ENCODE measurements at places on chromosomes 3 and 15.

GRCh38 chr3:168981396-168981795 is 682.1 kb downstream of the MECOM start:
- peak; percentile 49 for DNase-seq

DNA sequence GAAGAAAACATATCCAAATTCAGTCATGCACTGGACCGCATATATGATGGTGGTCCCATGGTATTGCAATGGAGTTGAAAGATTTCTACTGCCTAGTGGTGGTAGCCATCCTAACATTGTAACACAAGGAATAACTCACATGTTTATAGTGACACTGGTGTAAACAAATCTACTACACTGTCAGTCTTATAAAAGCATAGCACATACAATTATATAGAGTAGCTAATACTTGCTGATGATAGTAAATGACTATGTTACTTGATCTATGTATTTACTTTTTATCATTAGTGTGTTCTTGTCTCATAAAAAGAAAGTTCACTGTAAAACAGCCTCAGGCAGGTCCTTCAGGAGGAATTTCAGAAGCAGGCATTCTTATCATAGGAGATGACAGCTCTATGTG is 96.0 kb upstream of the CDIN1 start:
- no peak for DNase-seq

DNA sequence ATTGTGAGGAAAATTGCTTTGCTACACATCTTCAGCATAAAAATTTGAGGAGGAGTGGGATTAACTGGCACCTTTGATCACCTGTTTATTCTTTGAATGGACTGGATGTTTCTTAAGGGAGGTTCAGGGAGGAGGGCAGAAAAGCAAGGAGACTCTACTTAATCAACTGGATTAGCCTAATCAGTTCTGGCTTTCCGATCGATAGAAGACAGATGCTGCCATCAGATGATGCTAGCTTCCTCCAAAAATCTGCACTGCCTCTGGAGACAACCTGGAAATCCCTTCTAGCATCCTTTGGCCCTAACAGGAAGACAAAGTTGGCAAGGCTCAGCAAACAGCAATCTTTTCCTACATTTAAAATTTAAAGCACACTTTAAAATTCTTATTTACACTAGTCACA is 197.8 kb downstream of the EBLN2 start:
- DNase-seq: no peak

DNA sequence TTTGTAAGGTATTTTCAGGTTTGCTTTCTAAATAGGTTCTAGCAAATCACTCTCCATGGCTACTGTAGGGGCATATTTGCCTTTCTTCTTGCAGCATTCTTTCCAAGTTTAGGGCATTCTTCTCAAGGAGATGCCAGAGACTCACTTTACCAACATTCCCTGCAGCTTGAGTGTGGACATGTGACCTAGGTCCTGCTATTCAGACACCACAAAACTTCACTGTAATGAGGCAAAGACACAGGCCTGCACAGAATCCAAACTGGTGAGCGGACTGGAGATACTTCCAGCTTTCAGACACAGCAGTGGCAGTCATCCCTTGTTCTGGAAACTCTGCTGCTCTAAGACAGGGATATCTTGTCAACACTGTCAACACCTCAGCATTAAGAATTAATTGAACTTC is 146.4 kb upstream of the PFN2 start:
- peak; percentile 14 for DNase-seq

GRCh38 chr15:92205255-92205739 is 188.4 kb upstream of the ST8SIA2 start:
- peak; percentile 12 for DNase-seq

DNA sequence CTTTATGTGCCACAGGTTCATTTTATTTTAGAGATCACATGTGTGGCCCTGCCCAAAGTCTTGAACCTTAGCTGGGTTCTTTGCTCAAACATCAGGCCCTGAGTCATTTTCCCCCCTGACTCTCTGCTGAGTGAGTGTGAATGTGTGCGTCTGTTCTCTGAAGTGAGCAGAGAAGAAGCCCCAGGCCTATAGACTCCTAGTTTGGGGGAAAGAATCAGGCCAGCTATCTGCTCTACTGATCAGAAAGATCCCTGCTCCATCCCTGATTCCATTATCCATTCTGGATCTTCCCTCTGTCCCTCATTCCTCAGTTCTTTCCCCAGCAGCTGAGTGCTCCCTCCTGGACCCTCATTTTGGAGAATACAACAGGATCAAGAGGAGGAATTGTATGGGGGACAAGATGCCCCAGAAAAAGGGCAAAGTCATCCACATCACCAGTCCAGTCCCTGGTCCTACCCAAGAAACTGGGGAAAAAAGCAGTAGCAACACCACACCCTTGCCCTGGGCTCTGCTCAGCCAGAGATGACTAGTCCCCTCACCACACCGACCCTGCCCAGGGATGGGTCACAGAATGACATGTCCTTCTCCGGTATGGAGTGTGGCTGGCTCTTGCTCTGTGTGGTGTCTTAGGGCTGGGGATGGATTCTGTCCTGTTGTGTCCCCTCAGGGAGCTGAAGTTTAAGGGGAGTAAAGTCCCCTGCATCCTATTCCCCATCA is 3.2 kb downstream of the DUOX1 start:
- peak; percentile 24 for DNase-seq

- DNase-seq: no peak
These were observed 4.7 kb downstream of the ATRIP start for GRCh38 chr3:48451270-48451669.

GRCh38 chr3:184783319-184783718 is 28.6 kb upstream of the VPS8 start:
- peak; percentile 30 for DNase-seq

DNA sequence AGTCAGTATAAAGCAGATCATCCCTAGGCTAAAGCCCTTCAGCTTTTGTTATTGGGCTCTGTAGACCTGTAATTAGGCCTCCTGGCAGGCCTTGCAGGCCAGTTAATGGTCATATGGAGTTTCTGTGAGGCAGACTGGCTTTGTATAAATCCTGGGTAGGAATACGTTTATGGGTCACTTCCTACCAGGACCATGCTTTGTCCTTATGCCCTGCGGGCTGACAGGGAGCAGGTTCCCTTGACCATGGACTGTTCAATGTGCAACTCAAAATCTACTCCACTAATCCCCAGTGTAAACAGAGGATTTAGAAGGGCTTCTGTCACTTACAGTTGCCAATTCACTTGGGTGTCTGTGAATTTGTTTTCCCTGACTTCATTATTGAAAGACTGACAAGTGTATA is 202.7 kb upstream of the MLF1 start:
- DNase-seq: no peak

DNA sequence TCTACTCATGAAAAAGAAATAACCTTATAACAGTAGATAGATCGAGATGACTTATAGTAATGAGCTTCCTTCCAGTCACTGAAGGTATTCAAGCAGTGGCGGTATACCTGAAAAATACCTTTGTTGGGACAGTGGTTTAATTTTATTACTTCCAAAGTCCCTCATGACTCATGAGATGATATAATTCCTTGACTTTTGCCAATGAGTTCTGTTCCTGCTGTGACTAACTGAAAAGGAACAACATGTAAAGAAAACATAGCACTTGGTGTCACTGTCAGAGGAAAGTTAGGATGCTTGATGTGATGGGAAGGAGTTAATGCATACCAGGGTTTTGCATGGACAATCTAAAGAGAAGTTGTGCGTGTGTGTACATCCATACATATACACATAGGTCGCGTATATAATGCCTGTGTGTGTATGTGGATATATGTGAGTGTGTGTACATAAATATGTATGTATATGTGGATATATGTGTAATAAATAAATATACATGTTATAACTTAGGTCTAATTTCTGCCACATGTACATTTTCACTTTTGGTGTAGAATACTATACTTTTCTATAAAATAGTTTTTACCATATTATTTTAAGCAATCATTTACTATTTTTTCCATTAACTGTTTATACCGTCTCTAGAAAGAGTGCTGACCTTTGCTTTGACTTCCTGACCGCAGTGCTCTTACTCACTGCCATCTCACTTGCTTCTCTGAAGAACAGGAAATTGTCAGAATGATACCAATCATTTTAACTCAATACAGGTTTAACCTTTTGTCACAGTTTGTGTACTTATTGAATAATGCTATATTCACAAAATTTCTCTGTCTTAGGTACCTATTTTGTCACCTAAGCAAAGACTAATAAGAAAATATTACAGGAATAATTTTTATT is 12.6 kb upstream of the PAK2 start:
- peak; percentile 73 for DNase-seq

- no peak for DNase-seq
These were observed 21.8 kb upstream of the EDEM1 start for GRCh38 chr3:5165698-5166097.

DNA sequence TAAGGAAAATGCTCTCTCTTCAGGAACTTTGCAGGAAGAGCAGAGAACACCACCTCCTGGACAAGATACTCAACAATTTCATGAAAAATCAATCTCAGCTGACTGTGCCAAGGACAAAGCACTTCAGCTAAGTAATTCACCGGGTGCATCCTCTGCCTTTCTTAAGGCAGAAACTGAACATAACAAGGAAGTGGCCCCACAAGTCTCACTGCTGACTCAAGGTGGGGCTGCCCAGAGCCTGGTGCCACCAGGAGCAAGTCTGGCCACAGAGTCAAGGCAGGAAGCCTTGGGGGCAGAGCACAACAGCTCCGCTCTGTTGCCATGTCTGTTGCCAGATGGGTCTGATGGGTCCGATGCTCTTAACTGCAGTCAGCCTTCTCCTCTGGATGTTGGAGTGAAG is 200.5 kb downstream of the AKAP13 start:
- peak; percentile 24 for DNase-seq

DNA sequence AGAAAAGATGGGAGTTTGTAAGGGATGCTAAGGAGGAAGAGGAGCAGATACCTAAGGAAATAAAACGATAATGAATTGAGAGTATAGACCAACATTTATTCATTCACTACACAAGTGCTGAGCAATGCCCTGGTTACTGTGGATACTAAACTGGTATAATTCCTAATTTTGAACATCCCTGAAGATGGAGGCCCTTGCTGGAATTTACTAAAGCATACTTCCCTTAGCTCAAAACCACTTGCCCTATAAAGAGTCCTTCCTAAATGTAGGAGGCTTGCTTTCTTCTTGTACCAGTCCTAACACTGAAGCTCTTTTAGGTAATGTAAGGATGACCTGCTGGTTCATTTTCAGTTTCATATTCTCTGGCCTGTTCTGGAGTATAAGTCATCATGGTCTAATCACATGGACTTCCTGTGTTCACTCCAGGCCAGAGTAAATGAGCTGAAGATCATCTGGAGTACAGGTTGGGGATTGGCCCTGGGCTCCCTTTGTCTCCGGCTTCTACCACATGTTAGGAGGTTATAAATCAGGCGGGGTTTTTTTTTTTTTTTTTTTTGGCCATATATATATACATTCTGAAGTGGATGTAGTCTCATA is 40.1 kb upstream of the MTMR10 start:
- DNase-seq: peak; percentile 50

- DNase-seq: no peak
These were observed 40.1 kb downstream of the FAN1 start for GRCh38 chr15:30943654-30944335.

- no peak for DNase-seq
These were observed 31.4 kb downstream of the POMGNT2 start for GRCh38 chr3:43074482-43074881.

- DNase-seq: no peak
These were observed 80.4 kb upstream of the TCF12 start for GRCh38 chr15:56838085-56838484.

GRCh38 chr3:10804183-10804648 is 11.8 kb upstream of the SLC6A11 start:
- DNase-seq: no peak

DNA sequence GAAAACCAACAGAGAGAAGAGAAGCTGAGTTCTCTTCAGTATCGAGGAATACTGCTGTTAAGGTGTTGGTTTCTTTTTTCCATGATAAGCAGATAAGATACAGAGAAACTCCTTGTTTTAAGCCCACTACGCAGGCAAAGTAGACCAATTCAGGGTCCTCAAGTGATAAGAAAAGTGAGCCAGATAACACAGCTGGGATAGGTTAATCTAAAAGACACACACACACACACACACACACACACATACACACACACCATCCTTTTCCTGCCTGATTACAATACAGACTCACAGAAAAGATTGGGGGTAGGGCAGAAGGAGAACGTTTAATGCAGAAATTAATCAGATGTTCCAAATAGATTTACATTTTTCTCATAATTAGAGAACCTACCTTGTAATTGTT is 6.5 kb upstream of the PHLDB2 start:
- no peak for DNase-seq

DNA sequence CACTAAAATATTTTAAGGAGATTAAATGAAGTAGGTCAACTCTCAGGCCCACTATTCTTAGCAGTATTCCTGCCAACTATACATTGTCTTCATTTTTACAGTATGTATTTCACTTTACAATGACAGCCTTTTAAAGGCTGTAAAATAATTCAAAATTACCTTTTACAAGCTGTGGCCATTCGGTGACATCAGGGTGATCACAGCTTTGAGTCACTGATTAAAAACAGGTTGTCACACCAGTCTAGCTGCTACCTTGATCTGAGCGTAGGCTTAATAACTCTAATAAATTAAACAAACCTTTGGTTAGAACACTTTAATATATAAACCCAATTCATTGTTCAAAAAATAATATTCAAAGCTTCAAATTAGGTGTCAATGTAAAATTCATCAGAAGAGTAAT is 29.9 kb downstream of the UBE3A start:
- peak; percentile 23 for DNase-seq

Data from GM23248 (cell line).